ENCODE measurements at places on chromosomes 5 and 9. TPM values are rescaled to one million over a fixed set of nuclear protein-coding genes. Genes with fewer than 3 reads are reported as not detected.

The FAM153A gene
- 0.75 TPM for polyA plus RNA-seq

The NUTM2G gene
- polyA plus RNA-seq = 1.1 TPM

The BTNL8 gene
- polyA plus RNA-seq = 0.65 TPM

The TMEM171 gene
- 5.2 TPM for polyA plus RNA-seq

The PCSK1 gene
- polyA plus RNA-seq = 0.38 TPM

The P4HA2 gene
- polyA plus RNA-seq = 48.8 TPM

The COL15A1 gene
- 21.6 TPM for polyA plus RNA-seq

The FAXDC2 gene
- polyA plus RNA-seq = 42.6 TPM

The INSL4 gene
- polyA plus RNA-seq = not detected

The CKMT2 gene
- polyA plus RNA-seq = 10.3 TPM

The UCK1 gene
- 37.5 TPM for polyA plus RNA-seq

The GCNT4 gene
- 18.3 TPM for polyA plus RNA-seq

The PRUNE2 gene
- 16.4 TPM for polyA plus RNA-seq

The SLC25A2 gene
- 0.23 TPM for polyA plus RNA-seq

The CDX1 gene
- polyA plus RNA-seq = 0.45 TPM

The CDH18 gene
- polyA plus RNA-seq = 2.0 TPM

The ALDH1A1 gene
- 281 TPM for polyA plus RNA-seq

The TLX3 gene
- not detected for polyA plus RNA-seq

The C9orf50 gene
- 0.30 TPM for polyA plus RNA-seq

The TSSK1B gene
- polyA plus RNA-seq = 0.12 TPM

The TCF7 gene
- 13.0 TPM for polyA plus RNA-seq

The PCDHB16 gene
- polyA plus RNA-seq = 8.1 TPM
